ENCODE measurements at places on chromosomes 5 and 9.

DNA sequence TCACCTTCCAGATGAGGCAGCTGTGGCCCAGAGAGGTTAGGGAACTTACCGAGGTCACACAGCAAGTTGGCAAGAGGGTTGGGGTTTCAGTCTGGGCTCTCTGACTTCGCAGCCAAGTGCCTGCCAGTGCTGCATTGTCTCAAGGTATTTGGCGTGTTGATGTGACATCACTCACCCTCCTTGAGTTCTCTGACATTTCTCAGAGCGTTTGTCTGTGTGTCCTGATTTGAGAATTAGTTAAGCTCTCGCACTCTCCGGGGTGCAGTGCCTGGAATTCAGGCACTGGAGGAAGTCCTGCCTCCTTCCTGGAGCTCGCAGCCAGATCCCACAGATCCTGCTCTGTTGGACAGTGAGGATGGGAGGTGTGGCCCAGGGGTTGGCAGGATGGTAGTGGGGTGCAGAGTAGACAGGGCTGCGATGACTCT, 25.7 kb downstream of the WWC1 start:
- no peak for DNase-seq

DNA sequence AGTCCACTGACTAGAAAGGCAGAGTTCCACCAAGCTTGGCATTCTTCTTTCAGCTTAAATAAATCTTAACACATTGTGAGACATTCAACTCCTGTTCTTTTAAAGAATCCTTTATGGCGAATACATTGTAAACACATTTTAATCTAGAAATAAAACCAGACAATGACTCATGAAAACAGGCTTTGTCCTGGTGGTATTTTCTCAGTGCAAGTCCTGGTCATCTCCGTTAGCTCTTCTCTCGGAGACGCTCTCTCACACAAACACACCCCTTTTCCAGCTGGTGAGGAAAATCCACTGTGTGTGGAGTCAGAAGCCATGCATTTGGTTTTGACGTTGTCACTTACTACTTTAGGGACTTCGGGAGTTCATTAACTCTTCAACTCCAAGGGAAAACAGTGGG, 140.4 kb downstream of the AUH start:
- no peak for DNase-seq

DNA sequence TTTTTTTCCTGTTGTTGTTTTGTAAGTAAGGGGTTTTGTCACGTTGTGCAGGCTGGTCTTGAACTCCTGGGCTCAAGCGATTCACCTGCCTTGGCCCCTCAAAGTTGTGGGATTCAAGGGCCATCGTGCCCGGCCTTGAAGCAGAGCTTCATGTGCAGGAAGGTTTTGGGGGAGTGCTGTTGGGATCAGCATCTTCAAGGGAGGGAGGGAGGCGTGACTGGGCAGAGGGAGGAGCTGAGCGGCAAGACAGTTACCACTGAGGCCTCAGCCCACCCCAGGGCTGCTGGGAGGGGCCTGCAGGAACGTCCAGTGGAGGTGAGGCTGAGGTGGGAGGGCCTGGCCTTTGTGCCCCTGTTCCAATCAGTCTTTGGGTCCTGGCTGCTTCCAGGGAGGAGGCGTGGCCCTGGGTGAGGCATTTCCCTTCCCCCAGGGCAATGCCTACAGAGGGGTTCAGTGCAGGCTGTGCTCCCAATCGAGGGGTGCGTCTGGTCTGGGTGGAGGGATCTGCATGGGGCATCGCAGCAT, 21.4 kb downstream of the OR2V1 start:
- no peak for DNase-seq

DNA sequence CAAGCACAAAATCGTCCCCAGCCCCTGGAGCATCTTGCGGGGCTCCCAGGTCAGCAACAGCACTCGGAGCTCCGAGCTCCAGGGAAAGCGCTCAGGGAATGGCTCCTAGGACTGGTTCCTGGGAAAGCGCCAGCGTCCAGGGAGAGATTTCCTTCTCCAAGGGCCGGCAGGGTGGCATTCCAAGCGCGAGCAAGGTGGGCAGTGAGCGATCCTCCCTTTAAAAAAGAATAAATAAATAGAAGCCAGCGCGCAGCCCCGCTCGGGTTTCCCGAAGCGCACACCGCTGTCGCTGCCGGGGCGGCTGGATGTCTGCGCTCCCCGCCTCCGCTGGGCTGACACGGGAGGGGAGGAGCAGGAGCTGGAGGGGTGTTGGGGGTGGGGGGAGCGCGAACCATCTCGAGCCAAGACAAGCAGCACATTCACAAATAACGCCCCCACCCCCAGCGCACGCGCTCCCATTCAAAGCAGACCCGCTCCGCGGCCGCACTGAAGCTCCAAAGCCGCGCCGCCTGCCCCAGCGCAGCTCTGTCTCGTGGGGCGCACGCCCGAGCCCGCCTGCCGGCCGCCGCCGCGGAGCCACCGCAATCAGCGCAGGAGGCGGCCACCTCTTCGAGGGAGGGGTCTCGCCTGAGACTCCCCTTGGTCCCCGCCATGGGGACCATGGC, 327.4 kb downstream of the SH3GL2 start:
- DNase-seq, result no peak

DNA sequence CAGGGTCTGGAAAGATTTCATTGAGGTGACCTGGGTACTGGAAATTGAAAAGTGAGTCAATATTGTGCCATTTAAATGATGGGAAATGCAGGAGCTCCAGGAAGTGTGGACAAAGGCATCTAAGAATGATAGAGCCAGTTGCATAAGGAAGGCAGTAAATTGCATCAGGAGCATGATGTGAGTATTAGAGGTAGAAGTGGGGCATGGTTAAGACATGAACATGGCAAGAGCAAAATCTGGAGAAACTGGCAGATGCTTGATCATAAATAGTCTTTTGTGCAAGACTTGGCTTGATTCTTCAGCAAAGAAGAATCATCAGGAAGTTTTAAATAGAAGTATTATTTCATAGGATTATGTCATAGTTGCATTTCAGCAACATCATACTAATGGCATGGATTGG, 157.4 kb upstream of the PUM3 start:
- no peak for DNase-seq

GRCh38 chr9:96222132-96222531, 79.8 kb downstream of the HSD17B3 start:
- no peak for DNase-seq

DNA sequence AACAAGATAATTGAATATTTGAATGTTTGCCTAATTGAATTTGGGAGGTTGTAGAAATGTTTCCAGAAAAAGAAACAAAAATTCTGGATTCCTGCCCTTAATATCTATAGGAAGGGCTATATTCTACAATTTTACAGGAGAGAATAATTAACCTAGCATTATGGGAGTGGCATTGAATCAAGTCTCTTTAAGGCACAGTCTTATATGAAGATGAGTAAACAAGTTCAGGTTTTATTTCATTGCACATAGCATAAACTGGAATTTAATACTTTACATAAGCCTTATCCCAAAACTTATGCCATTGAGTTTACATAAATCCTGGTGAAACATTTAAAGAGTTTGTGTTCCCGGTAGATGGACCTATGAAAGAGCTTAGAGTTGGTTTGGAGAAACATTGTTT, 138.1 kb upstream of the ADAMTSL1 start:
- no peak for DNase-seq

DNA sequence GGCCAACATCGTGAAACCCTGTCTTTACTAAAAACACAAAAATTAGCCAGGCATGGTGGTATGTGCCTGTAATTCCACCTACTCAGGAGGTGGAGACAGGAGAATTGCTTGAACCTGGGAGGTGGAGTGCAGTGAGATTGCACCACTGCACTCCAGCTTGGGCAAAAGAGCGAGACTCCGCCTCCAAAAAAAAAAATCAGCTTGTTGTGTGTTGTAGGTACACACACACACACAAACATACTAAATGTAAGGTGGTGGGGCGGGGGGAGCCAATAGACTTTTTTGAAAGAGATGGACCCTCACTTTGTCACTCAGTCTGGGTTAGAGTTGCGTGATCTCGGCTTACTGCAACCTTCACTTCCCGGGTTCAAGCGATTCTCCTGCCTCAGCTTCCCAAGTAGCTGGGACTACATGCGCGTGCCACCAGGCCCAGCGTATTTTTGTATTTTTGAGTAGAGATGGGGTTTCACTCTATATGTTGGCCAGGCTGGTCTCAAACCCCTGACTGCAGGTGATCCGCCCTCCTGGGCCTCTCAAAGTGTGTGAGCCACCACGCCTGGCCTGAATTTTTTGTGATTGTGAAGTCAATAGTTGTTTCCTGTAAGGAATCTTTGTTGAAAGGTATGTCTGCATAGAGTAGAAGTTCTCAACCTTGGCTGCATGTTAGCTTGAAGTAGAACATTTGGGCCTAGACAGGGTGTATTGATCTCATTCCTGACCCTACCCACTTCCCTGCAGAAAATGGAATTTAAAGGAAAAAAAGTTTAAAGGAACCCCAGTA, 13.7 kb downstream of the NPM1 start:
- no peak for DNase-seq

GRCh38 chr9:33453999-33454660, 6.7 kb upstream of the AQP3 start:
- no peak for DNase-seq

DNA sequence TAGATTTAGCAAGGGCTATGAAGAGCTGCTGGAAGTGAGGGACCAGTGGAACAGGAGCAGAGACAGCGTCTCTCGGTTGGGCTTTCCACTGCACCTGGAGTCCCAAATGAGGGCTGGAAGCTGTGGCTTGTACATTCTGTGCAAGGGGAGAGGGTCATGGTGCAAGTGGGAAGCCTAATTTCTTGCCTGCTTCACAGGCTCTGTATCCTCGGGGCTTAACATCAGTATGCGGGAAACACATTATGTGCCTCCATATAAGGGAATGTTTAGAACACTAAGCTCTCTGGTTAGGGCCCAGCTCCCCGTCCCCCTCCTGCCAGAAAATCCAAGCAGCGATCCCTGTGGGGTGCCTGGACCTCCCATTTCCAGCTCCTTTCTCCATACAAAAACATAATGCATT, 89.0 kb upstream of the NIPAL4 start:
- DNase-seq, result no peak

DNA sequence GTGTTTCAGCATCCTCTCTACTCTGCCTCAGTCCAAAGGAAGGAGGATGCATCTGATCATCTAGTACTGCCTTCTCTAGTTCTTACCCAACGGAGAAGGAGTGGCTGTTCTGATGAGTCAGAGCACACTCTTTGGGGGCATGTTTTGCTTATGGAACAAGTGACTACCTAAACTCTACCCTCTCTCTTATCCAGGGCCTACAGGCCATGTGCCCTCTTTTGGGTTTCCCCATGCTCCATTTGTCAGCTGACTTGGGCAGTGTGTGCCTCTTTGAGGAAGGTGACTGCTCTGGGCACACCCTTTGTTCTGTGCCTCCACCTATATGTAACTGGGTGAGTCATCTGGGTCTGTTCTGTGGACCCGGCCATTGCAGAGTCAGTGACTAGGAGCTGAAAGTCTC, 89.6 kb upstream of the BNC2 start:
- DNase-seq, result no peak

- DNase-seq, result no peak
These were observed 24.8 kb downstream of the AK3 start for GRCh38 chr9:4716163-4716562.

DNA sequence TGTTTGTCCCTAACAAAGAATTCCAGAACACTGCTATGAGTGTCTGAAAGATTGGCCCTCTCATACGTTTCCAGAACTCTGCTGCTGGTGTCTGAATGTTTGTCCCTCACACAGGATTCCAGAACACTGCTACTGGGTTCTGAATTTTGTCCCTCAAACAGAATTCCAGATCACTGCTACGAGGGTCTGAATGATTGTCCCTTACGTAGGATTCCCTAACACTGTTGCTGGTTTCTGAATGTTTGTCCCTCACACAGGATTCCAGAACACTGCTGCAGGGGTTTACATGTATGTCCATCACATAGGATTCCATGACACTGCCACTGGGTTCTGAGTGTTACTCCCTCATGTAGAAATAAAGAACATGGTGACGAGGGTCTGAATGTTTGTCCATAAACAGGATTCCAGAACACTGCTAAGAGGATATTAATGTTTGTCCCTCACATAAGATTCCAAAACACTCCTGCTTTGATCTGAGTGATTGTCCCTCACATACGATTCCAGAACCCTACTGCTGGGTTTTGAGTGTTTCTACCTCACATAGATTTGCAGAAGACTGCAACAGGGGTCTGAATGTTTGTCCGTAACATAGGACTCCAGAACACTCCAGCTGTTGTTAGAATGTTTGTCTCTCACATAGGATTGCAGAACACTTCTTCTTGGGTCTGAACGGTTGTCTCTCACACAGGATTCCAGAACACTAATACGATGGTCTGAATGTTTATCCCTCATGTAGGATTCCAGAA, 214.4 kb downstream of the FOXD4L6 start:
- DNase-seq, result no peak

DNA sequence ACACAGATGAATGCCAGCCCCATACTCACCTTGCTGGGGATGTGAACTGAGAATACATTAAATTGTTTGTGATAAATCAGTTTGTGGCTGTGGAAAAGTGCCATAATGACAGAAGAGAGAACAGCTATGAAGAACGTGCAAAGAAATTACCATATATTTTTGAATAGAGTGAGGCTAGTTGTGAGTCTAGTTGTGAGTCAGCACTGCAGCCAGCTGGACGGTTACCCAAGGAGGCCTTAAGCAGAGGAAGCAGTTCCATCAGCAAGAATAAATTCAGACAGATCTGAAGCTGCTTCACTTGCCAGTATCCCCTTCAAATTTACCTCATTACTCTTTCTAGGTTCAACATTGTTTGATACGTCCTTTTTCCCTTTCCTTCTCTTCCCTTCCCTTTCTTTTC, 446.0 kb downstream of the MTRR start:
- DNase-seq, result no peak

DNA sequence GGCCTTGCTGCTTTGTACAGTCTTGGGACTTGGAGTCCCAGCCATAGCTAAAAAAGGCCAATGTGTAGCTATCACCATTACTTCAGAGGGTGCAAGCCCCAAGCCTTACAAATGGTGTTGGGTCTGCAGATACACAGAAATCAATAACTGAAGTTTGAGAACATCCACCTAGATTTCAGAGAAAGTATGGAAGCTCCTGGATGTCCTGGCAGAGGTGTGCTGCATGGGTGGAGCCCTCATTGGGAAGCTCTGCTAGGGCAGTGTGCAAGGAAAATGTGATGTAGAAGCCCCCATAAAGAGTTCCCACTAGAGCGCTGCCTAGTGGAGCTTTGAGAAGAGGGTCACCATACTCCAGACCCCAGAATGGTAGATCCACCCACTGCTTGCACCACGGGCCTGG, 626.7 kb upstream of the COX7C start:
- no peak for DNase-seq

- no peak for DNase-seq
These were observed 10.5 kb downstream of the IRF1 start for GRCh38 chr5:132480042-132480441.

GRCh38 chr5:84764227-84764626, 379.5 kb upstream of the EDIL3 start:
- DNase-seq, result no peak

DNA sequence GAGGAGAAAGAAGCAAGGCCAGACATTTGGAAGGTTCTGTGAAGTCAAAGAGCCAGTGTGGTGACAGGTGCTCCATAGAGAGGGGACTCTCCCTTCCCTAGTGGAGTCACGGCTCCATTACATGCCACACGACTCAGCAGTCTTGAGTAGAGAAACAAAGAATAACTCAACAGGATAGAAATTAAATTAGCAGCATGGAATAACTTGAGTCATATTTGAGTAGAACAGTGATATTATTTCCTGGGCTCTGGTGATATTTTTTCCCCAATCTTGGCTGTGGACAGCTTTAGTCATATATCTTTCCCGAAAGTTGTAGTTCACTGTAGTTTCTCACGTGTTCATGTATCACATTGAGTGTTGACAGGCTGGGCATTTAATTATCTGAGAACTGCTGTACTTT, 149.7 kb upstream of the EFNA5 start:
- DNase-seq, result no peak
